ENCODE measurements at places on chromosomes 11 and 22. TPM values are rescaled to one million over a fixed set of nuclear protein-coding genes. Genes with fewer than 3 reads are reported as not detected.

GRCh38 chr22:46131151-46131587, 19.2 kb upstream of the PPARA start:
- H3K36me3 ChIP-seq = no peaks in the 10 kb centered on the region
- no peak overlapping the region for H3K4me3 ChIP-seq
- H3K27ac ChIP-seq = no peak overlapping the region

Gene FOLR2
- total RNA-seq = 14.3 TPM

Gene ZNF214
- 0.75 TPM for total RNA-seq

DNA sequence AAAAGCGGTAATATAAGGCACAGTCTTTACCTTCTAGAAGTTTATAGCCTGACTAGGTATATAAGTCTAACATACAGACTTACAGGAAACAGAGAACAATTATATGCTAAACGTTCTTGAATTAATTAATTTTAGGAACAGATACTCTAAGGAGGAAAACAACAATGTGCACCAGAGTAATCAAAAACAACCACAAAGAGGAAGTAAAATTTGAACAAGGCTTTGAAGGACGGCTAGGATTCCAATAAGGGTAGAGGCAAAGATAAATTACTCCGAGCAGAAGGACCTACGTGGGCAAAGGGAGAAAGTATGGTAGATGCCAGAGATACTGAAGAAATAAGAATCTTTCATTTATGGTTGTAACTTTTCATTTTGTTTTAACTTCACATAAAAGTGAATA, 54.4 kb downstream of the ENTHD1 start:
- H3K27me3 ChIP-seq = peaks cover 5% of the 10 kb centered on the region
- H3K4me1 ChIP-seq = no peaks in the 10 kb centered on the region
- no peak for DNase-seq
- H3K36me3 ChIP-seq = no peaks in the 10 kb centered on the region

DNA sequence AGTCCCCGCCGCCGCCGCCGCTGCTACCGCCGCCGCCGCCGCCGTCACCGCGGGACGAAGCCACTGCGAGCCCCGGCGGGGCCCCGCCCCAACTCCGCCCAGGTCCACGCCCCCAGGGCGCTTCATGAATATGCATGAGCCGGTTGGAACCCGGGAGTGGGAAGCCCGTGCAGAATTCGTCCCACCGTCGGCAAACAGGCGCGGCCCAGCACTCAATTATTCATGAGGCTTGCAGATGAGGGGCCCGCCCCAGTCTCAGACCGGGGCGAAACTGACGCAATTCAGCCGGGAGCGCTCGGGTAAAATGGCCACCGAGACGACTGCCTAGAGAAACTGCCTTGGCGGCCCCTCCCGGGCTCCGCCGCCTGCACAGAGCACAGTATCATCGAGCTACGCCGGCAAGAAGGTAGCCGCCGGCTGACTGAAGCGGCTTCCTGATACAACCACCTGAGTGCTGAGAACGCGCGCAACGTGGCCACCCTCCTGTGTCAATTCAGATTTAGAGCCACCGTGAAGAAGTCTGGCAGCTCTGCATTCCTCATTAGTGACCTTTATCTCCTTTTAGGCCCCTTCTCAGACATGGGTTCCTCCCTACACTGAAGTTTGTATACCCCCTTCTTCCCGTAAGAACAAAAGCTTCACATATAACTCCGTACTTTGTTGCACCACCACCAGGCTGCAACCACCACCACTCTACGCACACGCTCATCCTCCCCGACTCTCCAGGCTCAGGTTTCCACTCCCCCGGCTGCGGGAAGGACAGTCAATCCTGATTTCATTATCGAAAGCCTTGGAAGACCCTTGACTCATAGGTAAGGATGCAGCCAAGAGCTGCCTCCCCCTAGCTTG, at the start of gene TNKS1BP1:
TNKS1BP1 (minus strand) TSS at position 67 of the 849 bp plus-strand sequence. CDS start 3,067 bp downstream, outside the sequence.
- DNase-seq = peak; percentile 99
- H3K27me3 ChIP-seq = no peaks in the 10 kb centered on the region
- H3K36me3 ChIP-seq = peaks cover 45% of the 10 kb centered on the region
- H3K27ac ChIP-seq = peak within 1 kb of the TSS; percentile 95
- peaks cover 40% of the 10 kb centered on the region for H3K4me1 ChIP-seq
- peak within 1 kb of the TSS; percentile 82 for H3K4me3 ChIP-seq

- no peak overlapping the region for H3K4me3 ChIP-seq
- peaks cover 13% of the 10 kb centered on the region for H3K4me1 ChIP-seq
- DNase-seq = no peak
- no peaks in the 10 kb centered on the region for H3K36me3 ChIP-seq
- no peak overlapping the region for H3K27ac ChIP-seq
- no peaks in the 10 kb centered on the region for H3K27me3 ChIP-seq
Measured at GRCh38 chr11:26045082-26045481, 286.8 kb upstream of the ANO3 start.

DNA sequence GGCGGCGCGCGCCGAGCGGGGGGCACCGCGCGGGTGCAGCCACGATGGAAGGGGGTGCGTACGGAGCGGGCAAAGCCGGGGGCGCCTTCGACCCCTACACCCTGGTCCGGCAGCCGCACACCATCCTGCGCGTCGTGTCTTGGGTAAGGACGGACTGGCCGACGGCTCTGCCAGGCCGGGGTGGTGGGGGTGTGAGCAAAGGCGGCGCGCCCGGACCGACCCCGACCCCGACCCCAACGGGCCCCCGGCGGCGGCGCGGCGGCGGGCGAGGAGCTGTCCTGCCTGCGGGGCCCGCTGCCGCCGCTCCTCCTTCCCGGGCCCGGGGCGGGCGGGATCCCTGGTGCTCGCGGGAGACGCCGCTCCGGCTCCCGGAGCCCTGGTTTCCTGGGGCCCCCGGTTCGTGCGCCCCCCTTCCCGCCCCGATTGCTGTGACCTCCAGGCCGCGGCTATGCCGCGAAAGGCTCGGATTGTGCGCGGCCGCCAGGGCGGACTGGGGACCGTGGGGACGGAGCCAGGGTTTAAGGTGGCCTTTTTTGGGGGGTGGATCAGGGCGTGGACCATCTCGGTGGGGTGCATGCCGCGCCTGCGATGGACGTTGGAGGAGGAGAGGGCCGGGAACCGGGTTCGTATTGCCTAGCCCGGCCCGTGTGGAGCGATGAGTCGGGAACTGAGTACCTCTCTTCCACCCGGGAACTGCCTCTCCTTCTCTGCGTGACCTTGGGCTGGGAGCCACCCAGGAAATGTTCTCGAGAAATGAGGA, at the start of gene SYNGR1:
SYNGR1 (plus strand) TSS at position 25 of the 760 bp plus-strand sequence; CDS start at position 45, 20 bp downstream.
- H3K27me3 ChIP-seq = no peaks in the 10 kb centered on the region
- peak within 1 kb of the TSS; percentile 80 for H3K27ac ChIP-seq
- no peak for DNase-seq
- H3K4me3 ChIP-seq = peak within 1 kb of the TSS; percentile 83

DNA sequence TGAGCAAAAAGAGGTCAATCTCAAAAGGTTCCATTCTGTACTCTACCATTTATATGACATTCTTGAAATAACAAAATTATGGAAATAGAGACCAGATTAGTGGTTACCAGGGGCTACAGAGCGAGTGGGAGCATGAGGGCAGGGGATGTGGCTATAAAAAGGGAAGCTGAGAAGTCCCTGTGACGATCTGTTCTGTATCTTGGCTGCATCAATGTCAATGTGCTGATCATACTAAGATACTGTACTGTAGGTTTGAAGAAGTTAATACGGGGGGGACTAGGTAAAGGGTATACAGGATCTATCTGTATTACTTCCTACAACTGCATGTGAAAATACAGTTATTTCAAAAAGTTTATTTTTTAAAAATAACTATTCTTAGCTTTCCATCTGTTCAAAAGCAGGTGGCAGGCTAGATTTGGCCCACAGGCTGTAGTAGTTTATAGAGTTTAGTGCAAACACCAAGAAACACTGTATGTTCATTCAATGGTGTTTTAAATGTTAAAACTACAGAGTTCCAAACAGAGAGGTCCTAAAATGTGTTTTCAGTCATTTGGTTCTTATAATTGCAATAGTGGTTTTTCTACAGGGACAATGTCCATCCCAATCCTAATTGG, 78.2 kb downstream of the SMCO4 start:
- DNase-seq = no peak
- H3K4me1 ChIP-seq = no peaks in the 10 kb centered on the region
- no peak overlapping the region for H3K27ac ChIP-seq
- H3K27me3 ChIP-seq = no peaks in the 10 kb centered on the region

Gene MS4A1
- total RNA-seq = not detected

DNA sequence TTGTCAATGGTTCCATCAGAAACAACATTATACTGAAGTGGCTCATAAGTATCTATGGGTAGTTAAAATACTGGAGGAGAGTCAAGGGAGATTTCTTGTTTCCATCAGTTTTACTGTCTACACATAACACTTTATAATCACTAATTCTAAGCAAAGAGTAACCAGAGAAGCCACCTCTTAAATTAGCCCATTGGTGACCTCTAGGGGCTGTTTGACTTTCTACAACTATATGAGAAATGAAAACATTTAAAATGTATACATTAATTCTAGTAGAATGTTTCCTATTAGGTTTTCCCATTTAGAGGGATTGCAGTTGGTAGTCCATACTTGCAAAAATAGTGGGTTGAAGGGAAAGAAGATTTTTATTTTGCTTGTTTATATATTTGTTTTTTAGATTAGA, 504.3 kb downstream of the FAM181B start:
- no peaks in the 10 kb centered on the region for H3K27me3 ChIP-seq
- no peak overlapping the region for H3K27ac ChIP-seq
- H3K36me3 ChIP-seq = no peaks in the 10 kb centered on the region
- DNase-seq = no peak

Gene C22orf42
- total RNA-seq = not detected

DNA sequence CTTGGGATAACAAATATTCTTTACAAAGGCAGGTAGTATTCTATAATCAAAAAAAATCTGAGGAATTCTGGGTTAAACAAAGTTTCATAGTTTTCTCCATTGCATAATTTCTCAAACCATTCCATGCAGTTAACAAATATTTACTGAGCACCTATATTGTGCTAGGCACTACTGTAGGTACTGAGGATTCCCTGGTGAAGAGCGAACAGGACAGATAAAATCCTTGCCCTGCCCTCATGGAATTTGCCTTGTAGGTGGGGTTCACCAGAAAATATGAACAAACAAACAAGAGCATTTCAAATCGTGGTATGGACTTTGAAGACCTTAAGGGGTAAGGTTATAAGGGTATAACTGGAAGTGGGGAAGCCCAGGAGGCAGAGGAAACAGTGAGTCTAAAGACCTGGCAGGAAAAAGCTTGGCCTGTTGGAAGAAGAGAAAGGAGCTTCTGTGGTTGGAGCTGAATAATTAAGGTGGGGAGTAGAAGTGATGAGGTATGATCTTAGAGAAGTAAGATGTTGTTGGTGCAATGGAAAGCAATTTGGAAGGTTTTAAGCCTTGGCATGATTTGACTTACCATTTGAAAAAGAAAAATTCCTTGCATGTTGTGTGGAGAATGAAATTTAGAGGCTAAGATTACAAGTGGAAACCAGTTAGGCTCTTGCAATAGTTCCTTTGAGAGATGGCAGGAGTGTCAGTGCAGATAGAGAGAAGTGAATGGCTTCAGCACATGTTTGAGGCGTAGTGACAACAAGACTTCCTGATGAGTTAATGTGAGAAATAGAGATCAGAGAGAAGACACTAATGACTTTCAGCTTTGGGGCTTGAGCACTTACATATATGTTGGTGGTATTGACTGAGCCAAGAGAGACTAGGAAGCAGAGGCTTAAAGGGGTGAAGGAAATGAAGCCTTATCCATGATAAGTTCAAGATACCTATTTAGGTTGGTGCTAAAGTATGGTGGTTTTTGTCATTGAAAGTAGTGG, 55.7 kb upstream of the PICALM start:
- H3K4me3 ChIP-seq = no peak overlapping the region
- H3K4me1 ChIP-seq = no peaks in the 10 kb centered on the region
- no peaks in the 10 kb centered on the region for H3K27me3 ChIP-seq
- DNase-seq = no peak

GRCh38 chr11:12223771-12224536, 113.6 kb downstream of the MICAL2 start:
- H3K36me3 ChIP-seq = peaks cover 31% of the 10 kb centered on the region
- H3K4me1 ChIP-seq = peaks cover 30% of the 10 kb centered on the region
- H3K27me3 ChIP-seq = no peaks in the 10 kb centered on the region
- no peak overlapping the region for H3K27ac ChIP-seq
- DNase-seq = no peak
- H3K4me3 ChIP-seq = no peak overlapping the region

DNA sequence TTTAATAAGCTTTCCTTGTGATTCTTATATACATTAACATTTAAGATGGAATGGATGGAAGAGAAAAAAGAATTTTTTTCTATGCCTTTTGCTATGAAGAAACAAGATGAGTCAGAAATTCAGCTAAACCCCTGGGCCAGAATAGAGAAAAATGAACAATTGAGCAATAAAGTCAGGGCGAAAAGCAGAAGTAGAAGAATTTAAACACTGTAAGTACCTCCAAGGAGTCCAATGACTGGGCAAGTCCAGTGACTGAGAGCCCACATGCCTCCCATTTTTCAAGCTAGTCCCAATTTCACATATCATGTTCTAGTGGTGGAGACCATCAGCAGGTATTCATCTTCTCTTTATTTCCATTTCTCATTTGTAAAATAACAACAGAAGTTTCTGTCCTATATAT, 18.6 kb upstream of the APLP2 start:
- peaks cover 2% of the 10 kb centered on the region for H3K27me3 ChIP-seq
- H3K4me3 ChIP-seq = no peak overlapping the region
- no peaks in the 10 kb centered on the region for H3K4me1 ChIP-seq

GRCh38 chr11:3130269-3131071, 34.6 kb downstream of the OSBPL5 start:
- no peaks in the 10 kb centered on the region for H3K36me3 ChIP-seq
- peaks cover 16% of the 10 kb centered on the region for H3K4me1 ChIP-seq
- no peak overlapping the region for H3K4me3 ChIP-seq
- no peak for DNase-seq
- no peak overlapping the region for H3K27ac ChIP-seq
- H3K27me3 ChIP-seq = no peaks in the 10 kb centered on the region

All from gastrocnemius medialis (tissue), 4 donors.